Suppressor macrophage (primary cell): ENCODE measurements at places on chromosomes 7 and 10.
A peak's percentile ranks its signal among the peaks of the same experiment; 100 is the strongest.

- no peak for DNase-seq
Measured at GRCh38 chr7:131554880-131555516, 1.4 kb downstream of the PODXL start.

- no peak for DNase-seq
Measured at GRCh38 chr10:84845628-84846261, 517.4 kb downstream of the CCSER2 start.

GRCh38 chr10:88088441-88089340 is 225.3 kb downstream of the PTEN start:
- DNase-seq = no peak

GRCh38 chr7:93981480-93981874 is 22.7 kb downstream of the BET1 start:
- DNase-seq = no peak

- DNase-seq = no peak
Measured at GRCh38 chr10:106960812-106961211, 203.7 kb downstream of the SORCS1 start.

DNA sequence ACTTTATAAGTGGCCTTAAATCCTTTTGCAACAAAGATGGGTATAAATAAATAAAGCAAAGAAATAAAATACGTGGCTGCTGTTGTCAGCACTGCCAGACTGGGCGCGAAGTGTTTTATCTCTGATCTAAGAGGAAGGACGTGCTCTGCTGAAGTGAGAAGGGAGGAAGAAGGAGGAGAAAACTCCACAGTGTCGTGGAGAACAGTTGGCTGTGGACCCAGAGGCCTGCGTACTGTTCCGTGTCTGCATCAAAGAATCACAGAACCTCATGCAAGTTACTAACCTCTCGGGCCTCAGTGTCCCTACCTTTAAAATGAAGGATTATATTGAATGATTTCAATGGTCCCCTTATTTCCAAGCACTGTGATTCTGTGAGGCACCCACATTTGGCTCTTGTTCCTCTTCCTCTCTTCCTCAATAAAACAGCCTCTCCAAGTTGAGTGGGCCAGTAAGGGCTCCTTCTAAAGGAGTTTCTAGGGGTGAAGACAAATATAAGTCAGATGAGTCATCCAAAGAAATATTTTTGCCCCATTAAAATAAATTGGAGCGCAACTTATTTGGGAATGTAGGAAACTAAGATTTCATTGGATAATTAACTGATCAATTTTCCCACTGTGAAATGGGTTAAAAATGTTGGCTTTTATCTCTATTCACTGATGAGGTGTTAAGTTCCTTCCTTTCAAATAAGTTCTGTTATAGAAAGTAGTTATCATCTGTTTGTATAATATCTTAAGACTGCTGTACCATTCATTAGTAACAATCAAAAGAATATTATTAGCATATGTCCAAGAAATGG is 126.9 kb upstream of the EFCAB10 start:
- DNase-seq = peak; percentile 18

GRCh38 chr7:32033006-32033405 is 37.2 kb downstream of the PDE1C start:
- no peak for DNase-seq

GRCh38 chr7:4655311-4655710 is 26.8 kb upstream of the FOXK1 start:
- no peak for DNase-seq

DNA sequence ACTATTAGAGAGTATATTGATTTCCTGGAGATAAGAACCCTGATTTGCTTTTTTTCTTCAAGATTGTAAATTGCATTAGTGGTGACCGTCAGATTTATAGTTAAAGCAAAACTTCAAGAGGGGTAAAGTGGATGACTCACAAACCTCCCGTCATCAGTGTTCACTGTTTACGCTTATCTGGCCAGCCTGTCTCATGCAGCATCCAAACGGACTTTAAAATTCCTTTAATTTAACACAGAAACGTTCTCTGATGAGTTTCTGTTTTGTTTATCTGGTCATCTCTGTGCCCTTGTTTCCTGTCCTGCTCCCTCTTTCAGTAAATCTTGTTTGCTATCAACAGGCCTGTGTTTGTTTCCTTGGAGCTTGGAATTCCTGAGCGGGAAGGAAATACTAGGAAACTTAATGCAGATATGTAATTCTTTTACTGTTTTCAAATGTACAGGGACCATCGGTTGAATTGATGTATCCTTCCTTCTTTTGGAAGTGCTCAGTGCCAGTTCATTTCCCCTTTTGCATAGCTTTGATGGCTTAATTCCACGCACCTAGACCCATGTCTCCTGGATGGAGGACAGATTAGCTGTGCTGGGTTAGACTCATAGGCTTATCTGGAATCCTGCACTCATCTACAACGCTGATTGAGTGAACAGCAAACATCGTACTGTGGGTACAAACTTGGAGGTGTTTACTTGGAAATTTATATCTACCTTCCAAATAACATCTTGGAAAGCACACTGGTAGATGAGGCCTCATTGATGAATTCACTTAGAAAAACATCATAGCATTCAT is 21.3 kb downstream of the PTPRE start:
- DNase-seq = no peak

DNA sequence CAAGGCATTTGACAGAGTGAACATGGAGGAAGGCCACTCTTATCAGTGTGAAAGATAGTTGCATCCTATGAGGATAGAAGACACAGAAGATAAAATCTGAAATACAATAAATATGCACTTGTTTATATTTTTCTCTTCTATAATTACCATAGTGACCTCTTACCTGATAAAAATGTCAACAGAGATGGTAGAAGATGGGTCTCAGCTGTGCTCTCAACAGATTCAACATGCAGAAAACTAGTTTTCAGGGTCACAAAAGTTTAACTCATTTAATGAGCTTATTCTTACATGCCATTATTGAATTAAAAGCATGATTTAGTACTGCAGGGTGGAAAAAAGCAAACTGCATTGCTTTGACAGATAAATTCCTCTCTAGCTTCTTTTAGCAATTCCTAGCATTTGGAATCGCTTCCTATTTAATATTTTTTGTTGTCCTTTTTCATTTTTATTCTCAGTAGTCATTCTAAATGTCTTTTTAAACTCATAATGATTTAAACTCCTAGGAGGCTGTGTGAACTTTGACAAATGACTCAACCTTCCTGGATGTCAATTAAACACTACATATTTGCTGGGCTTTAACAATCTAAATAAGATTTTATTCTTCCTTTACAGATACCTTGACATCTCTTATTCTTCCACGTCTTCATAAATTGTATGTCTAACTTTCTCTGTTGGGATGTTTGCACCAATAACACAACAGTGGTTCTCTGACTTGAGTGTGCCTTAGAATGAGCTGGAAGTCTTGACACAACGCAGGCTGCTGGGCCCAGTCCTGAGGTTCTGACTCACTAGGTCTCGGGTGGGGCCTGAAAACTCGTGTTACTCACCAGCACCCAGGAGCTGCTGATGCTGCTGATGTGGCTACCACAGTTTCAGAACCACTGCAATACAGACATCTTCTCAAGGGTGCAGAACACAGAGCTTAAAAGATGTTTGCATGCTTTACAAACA is 565.5 kb upstream of the IGFBP3 start:
- DNase-seq = no peak

- no peak for DNase-seq
Measured at GRCh38 chr7:38391751-38392150, 118.3 kb upstream of the TARP start.

- DNase-seq = no peak
Measured at GRCh38 chr7:150719960-150720891, 3.8 kb downstream of the GIMAP1 start.
